ENCODE measurements at places on chromosomes 16 and 17.

DNA sequence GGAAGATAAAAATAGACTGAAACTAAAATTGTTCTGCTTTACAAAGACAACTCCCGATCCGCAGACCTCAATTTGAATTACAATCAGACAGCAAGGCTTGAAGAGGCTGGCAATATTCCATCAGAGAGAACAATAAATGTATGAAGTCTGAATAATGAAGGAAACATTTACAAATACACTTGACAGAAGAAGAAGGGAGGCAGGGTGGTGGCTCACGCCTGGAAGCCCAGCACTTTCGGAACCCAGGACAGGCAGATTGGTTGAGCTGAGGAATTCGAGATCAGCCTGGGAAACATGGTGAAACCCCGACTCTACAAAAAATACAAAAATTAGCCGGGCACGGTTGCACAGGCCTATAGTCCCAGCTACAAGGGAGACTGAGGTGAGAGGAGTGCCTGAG lies 14.6 kb downstream of the ODF4 start:
- no peak for DNase-seq

DNA sequence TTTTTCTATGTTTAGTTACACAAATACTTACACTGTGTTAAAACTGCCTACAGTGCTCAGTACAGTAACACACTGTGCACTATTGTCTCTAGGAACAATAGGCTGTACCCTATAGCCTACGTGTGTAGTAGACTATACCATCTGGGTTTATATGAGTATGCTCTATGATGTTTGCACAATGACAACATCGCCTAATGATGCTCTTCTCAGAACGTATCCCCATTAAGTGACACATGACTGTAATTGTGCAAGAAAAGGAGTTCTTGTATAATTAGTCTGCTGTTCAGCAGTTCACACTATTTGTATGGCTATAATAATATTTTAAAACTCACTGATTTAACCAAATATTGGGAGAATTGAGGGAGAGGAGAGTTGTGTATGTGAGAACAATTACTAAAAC lies 173.7 kb downstream of the TRIM37 start:
- no peak for DNase-seq

GRCh38 chr17:41697122-41697962 lies 8.7 kb downstream of the EIF1 start:
- no peak for DNase-seq

GRCh38 chr17:77501751-77502625 lies 361.2 kb downstream of the SEC14L1 start:
- no peak for DNase-seq

DNA sequence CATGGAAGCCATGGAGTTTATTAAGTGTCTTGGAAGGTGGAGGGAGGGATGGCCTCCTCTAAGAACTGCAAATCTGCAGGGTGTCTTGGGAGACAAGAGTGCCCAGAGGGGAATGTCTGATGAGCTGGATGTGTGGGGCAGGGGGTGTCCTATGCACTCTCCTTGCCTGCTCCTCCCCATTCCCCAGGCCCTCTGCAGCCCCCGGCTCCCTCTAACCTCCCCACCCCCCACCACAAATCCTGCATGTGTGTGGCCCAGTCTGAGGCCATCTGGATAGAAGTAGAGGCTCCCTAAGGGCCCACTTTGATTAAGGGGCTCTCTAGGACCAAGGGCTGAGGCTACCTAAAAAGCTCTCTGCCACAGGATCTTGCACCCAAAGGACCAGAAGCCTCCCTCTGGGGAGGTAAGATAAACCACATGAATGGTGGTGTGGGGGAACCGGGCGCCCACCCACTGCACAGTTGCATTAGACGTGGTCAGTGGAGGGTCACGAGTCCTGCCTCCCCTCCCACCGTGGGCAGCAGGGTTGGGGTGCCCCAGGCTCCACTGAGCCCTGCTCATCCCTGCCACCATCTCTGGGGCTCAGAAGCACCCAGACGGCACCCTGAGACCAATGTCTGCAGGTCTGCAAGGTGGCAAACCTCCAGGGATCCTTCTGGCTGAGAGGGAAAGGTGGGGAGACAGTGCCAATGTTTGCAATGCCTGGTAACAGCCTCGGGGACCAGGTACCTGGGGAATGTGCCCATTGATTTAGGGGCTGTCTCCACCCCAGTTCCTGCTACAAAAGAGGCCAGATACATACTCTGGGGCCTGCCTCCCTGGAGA lies 618 bp downstream of the AANAT start:
- no peak for DNase-seq

DNA sequence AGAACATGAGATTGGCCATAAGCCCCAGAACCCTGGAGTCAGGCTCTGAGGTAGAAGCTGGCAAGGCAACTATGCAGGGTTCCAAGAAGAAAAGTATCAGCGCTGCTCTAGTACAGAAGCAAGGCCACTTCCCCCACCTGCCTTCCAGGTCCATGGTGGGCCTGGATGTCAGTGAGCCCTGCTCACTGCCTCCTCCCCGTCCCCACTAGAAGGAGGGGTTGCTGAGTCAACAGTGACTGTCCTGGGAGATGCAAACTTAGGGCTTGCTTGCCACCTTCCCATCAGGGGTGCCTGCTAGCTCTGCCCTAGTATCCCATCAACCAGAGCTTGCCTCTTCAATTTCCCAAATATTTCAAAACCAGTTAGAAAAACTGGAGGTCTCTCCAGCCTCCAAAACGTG lies 29.6 kb upstream of the SREBF1 start:
- DNase-seq: no peak

DNA sequence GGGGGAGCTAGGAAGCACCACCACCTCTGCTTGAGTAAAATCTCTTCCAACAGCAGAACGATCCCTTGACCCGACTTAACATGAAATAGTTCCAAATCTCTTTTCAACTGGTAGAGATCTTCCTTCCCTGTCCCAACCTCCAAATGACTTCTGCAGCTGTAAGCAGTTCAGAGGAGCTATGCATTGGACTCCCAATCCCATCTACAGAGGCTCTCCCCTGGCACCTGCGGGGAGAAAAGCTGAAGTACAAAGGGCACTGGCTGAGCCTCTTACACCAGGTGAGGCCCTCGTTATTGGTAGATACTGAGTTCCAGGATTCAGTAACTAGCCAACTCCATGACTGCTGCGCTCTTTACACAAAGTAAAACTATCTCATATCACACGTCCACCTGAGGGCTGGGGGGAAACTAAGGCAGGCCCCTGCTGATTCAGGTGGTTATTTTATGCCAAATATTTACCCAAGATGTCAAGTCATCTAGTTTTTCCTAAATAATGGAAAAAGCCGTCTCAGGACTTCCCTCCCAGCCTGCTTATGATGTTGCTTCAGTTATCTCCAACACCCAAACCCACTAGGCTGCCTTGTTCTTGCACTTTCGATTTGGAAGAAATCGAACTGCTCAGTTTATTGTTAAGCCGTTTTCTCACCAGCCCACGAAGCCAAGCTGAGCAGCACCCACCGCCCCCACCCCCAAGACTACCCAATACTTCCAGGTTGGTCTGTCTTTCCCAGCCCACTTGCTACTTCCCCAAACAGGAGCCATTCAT lies 3.2 kb downstream of the ACTG1 start:
- no peak for DNase-seq

- no peak for DNase-seq
These were observed 34.8 kb downstream of the TIMM22 start for GRCh38 chr17:1031711-1032110.

- no peak for DNase-seq
These were observed 199.5 kb downstream of the ZNF18 start for GRCh38 chr17:11797803-11798202.

- no peak for DNase-seq
These were observed 62.4 kb downstream of the NKD1 start for GRCh38 chr16:50610331-50611262.

- DNase-seq: no peak
These were observed 129.5 kb upstream of the SDK2 start for GRCh38 chr17:73773702-73774101.

DNA sequence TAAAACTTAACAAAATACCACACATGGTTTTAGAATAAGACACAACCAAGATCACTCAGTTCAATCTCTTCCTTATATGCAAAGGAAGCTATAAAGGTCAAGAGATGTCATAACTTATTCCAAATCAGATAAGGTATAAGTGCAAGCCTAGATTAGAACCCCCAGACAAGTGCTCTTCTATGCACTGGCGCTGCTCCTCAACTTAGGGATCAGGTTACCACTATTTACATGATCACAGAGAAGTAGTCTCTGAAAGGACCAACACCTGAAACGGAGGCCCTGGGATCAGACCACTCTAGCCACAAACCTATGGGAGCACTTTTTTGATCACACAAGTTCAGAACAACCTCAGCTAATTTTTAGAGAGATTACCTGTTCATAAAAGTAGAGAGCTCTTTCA lies 16.6 kb downstream of the COPS3 start:
- DNase-seq: no peak

- no peak for DNase-seq
These were observed 126.9 kb downstream of the KATNIP start for GRCh38 chr16:27676839-27677238.

DNA sequence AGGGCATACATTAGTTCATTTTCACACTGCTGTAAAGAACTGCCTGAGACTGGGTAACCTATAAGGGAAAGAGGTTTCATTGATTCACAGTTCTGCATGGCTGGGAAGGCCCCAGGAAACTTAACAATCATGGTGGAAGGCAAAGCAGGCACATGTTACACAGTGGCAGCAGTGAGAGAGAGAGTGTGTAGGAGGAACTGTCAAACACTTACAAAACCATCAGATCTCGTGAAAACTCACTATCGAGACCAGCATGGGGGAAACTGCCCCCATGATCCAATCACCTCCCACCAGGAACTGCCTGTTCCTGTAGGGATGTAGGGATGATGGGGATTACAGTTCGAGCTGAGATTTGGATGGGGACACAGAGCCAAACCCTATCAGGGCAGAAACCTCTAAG lies 17.2 kb downstream of the NUBP1 start:
- DNase-seq: no peak

DNA sequence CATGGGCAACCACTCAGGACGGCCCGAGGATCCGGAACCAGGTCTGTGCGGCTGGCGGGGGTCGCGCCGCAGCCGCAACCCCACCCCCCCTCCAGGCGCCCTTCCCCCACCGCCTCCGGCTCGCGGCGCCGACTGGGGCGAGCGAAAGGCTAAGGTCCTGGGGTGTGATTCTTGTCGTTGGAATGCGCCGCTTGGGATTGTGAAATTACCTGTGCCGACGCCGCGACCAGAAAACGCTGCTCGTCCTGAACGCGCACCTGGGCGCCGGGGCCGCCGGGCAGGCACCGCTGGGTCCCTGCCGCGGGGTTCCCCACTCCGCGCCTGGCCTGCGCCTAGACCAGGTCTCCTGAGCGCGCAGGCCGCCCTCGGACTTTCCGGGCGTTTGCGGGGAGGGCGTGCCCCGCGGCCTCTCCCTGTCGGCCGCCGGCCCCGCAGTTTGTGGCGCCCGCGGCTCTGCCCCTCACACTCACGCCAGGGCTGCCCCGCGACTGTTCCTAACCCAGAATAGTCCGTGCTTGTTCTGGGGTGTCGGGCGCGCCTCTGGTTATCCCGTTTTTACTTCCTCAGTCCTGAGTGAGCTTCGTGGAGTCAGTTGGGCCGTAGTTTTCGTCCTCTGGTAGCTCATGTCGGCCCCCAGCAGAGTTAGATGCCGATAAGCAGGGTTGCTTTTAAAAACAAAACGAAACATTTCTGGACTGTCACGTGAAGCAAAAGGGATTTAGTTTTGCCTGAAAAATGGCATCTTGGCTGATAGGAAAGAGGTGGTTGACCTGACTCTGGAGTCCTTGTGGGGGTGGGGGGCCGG lies 147.2 kb downstream of the SPECC1 start:
- DNase-seq: no peak

DNA sequence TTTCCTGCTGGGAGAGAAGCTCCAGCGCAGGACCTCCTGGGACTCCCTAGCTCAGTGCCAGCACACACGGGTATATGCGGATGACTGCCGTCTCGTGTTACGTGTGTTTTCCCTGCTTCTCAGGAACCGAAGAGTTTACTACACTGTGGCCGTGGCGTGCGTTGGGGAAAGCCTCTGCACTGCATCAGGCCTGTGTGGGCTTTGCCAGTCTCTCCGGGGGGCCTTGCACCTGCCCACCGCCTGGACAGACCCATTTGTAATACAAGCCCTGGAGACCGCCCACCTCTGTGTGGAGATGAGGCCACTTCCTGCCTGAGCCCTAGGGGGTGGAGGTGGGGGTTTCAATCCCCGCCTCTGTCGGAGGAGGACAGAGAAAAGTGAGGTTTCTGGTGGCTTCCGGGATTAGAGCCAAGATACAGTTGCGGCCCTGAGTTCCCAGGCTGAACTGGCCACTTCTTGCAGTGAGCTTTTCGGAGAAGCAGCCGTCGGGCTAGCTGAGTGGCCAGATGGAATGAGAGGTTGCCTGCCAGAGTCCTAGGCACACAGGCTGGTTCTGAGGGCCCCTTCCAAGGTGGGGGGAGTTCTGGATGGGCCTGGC lies 43.4 kb upstream of the GSE1 start:
- peak; percentile 28 for DNase-seq

DNA sequence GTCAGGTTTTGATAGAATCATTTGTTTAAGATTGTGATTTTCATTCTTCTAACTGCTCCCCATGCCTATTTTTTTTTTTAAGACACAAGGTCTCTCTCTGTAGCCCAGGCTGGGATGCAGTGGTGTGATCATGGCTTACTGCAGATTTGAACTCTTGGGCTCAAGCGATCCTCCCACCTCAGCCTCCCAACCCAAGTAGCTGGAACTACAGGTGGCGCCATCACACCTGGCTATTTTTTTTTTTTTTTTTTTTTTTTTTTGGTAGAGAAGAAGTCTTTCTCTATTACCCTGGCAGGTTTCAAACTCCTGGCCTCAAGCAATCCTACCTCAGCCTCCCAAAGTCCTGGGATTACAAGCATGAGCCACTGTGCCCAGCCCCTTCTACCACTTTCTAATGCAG lies 223.3 kb downstream of the CBLN1 start:
- no peak for DNase-seq

- DNase-seq: no peak
These were observed 22.3 kb upstream of the ZNHIT3 start for GRCh38 chr17:36463916-36464764.

DNA sequence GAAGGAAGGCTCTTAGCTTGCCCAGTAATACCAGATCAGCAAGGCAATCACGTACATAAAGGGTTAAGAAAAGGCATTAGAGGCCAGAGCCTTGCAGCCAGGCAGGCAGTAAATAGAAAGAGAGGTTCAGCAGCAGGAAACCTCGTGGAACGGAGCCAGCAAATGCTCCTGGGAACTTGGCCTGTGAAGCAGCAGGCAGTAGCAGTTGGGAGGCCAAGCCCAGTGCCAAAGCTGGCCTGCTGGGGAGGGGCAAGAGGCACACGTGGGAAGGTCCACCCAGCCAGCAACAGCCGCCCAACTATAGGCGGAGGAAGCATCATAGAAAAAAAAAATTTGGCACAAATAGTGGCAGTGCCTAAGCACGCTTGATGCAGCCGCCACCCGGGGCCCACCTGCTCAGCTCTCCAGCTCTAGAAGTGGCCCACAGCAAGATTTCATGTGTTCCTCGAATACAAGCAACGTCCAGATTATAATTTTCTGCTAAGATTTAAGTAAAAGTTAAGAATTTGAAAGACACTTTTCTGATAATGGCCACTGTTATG lies 2339.5 kb downstream of the TP53TG3F start:
- DNase-seq: no peak

Measured in stimulated activated CD8-positive, alpha-beta memory T cell treated with anti-CD3 and anti-CD28 coated beads, Interleukin-15, amount 100 ng/mL, for 4 hours (primary cell).